ENCODE measurements at places on chromosomes 5 and 9.

DNA sequence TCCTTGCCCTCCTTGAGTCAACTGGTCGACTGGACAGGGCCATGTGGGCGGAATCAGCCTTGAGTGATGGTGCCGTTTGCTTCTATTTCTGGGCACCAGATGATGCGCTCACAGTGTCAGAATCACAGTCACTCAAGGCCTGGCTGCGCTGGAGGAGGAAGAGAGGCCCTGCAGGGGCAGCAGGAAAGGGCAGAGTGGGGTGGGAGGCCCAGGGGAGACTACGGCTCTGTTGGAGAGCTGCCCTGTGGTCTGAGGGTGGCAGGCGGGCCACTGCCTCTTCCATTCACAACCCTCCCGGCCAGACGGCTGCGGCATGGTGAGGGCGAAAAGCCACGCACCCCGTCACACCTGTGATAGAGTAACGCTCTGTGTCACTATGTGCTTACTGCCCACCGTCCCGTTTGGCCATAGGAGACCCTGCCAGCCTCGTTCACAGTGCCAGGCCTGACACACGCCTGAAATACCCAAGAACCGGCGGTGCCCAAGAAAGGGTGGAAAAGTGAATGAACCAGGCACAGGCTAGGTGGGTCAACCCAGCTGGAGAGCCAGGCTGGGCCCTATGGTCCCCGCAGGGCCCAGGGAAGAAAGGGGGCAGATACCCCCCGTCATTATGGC is 9.9 kb downstream of the PLPP7 start:
- no peak for DNase-seq

DNA sequence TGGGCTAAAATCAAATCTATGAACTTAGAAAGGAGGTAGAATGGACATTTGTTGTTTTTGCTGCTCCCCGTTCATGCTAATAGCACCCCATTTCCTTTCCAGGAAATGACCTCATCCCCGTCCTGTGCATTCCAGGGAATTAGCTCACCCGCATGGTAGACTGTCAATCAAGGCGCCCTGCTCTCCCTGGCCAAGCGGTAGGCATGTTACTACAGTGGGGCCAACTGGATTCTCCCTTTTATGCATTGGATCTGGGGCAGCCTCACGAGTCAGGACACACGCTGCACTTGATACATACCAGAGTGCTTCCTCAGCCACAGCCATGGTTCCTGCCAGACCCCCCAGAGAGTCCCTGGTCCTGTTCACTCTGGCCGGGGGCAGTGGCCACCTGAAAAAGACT is 111.0 kb upstream of the PTCH1 start:
- no peak for DNase-seq

- no peak for DNase-seq
Measured at GRCh38 chr5:172919525-172920446, 39.4 kb upstream of the RPL26L1 start.

DNA sequence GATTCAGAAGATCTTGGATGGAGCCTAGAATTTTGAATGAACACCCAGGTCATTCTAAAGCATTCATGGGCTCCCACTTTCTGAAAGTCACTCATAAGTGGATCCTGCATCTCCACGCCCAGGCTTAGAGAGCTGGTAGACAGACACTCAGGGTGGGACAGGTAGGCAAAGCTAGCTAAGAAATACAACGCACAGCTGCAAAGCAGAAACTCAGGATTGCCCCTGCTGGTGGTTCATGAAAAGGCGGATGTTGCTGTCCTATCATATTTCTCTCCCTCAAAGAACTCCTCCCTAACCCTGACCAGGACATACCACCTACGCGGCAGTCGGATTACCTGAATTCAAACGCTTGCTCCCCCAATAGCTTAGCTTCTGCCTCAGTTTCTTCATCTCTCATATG is 226.5 kb downstream of the GLIS3 start:
- DNase-seq = no peak

GRCh38 chr5:169114466-169115065 is 186.4 kb downstream of the SLIT3 start:
- no peak for DNase-seq

DNA sequence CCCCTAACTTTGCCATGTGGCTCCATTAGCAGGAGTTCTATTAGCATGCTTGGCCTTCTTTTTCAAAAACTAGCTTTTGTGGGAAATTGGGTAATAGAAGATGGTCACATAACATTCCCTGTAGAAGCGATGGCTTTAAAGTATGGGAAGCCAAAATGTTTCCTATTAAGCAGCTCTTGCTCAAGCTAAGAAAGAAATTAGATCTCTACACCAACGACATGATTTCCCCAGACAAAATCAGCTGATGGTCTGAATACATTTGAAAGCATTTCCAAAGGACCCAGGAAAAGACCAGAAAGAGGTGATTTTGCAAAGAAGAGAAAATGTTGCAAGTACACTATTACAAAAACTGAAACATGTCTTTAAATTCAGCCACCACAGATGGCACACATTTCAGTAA is 4.8 kb upstream of the NFIL3 start:
- no peak for DNase-seq

- no peak for DNase-seq
Measured at GRCh38 chr9:99660191-99660636, 161.5 kb upstream of the NR4A3 start.

GRCh38 chr9:124381170-124381945 is 33.9 kb downstream of the PSMB7 start:
- DNase-seq = no peak

- DNase-seq = no peak
Measured at GRCh38 chr5:147639321-147639720, 129.5 kb upstream of the DPYSL3 start.

- no peak for DNase-seq
Measured at GRCh38 chr9:110337727-110338126, at the start of gene TXNDC8. TXNDC8 (minus strand) TSS chr9:110337863.

DNA sequence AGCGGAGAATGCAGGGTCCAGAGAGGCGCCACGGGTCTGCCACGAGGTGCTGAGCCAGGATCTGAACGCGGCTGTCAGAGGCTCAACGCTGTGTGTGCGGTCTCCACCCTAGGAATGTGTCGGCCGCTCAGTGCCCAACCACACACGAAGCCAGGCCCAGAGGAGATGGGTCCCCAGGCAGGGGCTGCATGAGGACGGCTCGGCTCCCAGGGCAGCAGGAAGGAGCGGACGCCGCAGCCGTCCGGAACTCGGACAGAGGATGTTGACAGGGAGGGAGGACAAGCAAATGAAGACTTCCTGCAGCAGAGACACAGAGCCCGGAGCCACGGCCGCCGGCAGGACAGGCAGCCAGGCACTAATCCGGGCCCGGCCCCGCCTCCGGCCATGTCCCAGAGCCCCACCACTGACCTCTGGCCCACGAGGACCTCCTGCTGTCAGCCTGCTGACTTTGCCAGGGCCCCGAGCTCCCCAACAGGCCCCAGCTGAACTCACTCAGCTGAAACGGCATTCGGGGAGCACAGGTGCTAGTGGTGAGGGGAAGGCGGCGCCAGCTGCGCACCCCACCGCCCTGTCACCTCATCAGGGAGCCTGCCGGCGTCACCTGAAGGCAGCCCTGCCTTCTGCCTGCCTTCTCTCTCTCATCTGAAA is 12.7 kb downstream of the VAV2 start:
- DNase-seq = no peak

- no peak for DNase-seq
Measured at GRCh38 chr9:84129529-84129928, 148.9 kb downstream of the RMI1 start.
